ENCODE measurements at places on chromosomes 2 and 18.

GRCh38 chr18:74139888-74140287 is 7.7 kb downstream of the FBXO15 start:
- no peak for DNase-seq

DNA sequence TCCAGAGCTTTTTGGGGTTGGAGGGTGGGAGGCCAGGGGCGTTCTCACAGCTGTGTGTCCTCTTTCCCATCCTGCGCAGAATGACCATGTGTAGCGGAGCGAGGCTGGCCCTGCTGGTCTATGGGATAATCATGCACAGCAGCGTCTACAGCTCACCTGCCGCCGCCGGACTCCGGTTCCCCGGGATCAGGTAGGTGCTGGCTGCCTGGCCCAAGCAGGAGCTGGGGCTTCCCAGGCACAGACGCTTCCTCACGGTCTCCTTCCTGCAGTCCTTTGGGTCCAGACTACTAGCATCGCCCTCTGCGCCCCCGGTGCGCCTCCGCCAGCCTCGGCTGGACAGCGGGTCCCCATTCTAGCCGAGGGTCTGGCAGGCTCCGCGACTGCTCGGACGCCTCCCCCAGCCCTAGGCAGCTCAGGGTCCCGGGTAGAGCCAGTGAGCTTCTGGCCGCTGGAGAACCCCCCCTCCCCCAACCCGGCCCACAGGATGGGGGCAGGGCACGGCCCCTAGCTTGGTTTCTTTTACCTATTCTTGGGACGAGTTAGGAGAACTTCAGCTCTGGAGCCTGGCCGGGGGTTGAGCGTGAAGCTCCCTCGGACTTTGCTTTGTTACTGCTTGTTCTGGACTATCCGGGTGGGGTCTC is 756 bp downstream of the ADCYAP1 start:
- DNase-seq: no peak

GRCh38 chr18:45962461-45962860 is 4.7 kb downstream of the EPG5 start:
- DNase-seq: peak; percentile 54

- no peak for DNase-seq
Observed at GRCh38 chr2:121076498-121076820, 208.5 kb downstream of the TFCP2L1 start.

DNA sequence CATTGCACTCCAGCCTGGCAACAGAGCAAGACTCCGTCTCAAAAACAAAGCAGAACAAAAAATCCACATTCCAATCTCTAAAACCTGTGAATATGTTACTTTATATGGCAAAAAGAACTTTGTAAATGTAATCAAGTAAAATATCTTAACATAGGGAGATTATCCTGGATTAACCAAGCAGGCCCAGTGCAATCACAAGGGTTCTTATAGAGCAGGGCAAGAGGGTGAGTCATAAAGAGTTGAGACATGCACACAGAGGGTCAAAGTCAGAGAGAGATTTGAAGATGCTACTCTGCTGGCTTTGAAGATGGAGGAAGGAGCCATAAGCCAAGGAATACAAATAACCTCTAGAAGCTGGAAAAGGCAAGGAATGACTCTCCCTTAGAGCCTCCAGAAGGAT is 60.9 kb upstream of the SLC9A2 start:
- DNase-seq: no peak

GRCh38 chr2:42788-43187 is 3.5 kb downstream of the FAM110C start:
- no peak for DNase-seq

DNA sequence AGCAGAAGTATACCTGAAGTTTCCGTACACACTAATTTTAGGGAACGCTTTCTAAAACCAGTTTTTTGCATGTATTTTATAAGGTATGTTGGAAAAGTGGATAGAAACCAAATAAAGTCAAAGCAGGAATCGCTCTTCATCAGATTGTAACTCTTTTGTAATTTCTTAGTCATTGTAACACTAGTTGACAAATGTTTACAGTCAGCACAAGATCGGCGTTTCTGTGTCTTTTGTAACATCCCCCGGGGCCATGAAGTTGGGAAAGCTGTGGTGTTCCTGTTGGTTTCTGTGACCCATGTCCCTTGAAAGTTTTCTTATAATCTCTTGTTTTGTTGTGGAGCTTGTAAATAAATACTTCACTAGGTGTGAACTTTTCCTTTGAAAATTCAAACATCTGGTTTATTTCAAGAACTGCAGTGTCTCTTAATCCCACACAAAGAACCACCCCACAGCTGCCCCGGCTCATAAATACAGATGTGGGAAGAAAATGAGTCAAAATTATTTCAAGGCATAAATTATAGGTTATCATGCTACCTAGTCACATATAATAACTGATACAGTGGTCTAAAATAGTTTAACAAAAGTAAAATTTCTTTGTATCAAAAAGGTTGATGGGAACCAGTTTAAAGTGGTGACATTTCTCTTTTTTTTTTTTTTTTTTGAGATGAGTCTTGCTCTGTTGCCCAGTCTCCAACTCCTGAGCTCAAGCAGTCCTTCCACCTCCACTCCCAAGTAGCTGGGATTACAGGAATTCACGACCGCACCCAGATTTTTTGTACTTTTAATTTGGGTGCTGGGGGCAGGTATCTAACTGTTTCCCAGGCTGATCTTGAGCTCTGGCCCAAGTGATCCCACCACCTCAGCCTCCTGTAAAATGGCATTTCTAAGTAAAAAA is 751 bp upstream of the NMI start:
- DNase-seq: peak; percentile 18

DNA sequence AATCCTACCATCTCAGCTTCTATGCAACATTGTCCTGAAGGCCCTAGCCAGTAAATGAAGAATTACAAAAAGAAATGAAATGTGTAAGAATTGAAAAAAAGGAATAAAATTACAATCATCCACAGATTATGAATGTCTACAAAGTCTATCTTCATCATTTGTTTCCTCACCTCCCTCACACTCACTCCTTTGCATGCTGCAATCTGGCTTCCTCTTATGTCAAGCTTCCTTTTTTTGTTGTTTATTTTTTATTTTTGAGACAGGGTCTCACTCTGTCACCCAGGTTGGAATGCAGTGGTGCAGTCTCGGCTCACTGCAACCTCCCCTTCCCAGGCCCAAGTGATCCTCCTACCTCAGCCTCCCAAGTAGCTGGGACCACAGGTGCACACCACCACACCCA is 129.0 kb downstream of the CABYR start:
- no peak for DNase-seq

GRCh38 chr18:6595666-6596065 is 133.8 kb upstream of the ARHGAP28 start:
- no peak for DNase-seq

DNA sequence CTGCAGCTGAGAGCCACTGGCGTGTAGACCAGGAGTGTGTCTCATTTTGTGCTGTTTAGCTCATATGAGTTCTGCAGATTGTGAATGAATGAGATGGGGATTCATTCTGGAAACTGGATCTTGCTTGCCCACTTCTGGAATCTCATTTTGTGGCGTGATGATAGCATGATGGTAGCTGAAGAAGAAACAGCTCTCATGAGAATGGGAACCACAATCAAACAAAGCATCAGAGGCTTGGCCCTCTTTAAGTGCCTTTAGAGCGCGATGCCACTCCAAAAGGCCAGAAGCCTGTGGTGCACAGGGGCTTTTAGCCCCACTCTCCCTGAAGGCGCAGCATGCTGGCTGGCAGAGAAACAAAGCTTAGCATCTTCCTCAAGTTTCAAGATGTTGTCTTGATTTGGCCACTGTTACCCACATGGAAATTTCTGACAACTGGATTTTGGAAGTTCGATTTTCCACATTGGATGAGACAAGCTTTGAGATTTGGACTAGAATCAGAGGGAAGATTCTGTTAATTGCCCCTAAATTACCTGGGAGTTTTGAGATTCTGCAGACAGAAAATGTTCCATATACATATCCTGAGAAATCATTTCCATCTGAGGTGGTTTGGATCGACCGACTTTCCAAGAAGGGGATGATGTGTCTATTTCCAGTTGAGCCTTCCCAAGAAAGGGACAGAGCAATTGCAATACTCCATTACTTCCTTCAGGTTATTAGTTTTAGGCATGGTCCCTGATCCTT is 234.5 kb downstream of the VAPA start:
- DNase-seq: no peak
